ENCODE measurements at places on chromosomes 12 and 14.

GRCh38 chr14:24875991-24876878 lies 173.7 kb downstream of the STXBP6 start:
- no peak for DNase-seq

DNA sequence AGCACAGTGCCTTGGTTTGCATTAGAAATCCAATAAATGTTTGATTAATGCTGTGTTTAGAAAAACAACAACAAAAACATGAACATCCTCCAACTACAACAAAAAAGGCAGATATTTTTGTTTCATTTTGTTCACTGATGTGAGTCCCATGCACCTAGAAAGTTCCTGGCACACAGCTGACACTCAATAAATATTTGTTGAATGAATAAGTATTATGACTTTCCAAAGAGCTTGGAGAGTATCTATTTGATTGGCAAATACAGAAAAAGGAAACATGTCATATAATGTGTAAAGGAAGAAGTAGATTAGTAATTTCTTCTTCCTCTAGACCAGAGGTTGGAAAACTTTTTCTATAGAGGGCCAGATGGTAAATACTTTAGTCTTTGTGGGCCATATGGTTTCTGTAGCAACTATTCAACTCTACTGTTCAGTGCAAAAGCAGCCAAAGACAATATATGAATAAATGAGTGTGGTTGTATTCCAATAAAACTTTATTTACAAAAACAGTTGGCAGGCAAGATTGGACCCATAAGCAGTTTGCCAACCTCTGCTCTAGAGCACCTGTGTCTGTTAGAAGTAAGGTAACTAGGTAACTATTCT lies 312.3 kb upstream of the DIO2 start:
- no peak for DNase-seq

DNA sequence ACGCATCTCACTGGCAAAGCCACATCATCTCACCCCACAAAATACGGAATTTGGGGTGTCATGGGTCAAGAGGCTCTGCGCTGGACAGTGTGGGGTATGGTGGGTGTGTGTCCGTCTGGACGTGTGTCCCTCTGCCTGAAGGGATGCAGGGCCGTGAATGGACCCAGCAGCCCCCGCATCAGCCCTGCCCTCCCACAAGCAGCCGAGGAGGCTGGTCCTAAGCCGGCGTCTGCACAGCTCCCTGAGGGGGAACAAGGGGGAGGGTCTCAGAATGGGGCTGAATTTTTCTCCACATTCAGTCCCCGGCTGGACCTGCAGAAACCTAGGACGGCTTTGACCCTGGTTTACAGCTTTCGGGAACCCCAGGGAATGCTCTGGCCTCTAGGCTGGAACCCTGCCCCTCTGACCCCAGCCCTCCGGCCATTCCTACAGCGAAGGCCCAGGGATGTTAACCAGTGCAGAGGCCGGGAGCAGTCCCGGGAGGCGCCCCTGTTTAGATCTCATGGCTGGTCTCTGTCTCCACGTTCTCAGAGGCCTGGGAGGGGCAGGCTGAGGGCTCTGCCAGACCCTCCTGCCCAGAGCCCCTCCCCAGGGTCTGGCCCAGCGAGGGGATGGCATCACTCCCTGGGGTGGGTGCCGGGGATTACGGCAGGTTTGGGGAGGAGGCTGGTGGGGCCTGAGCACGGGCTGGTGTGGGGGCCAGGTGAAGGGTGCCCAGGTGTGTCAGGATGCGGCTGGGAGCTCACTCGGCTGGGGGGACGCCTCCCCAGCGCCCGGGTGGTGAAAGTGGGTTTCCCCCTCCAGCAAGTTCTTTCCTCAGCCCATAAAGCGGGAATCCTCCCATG lies 156.5 kb upstream of the C14orf180 start:
- DNase-seq: no peak

- no peak for DNase-seq
Measured at GRCh38 chr12:99435095-99435791, 212.3 kb upstream of the GARIN6 start.

GRCh38 chr12:75271576-75271975 lies 58.5 kb downstream of the CAPS2 start:
- no peak for DNase-seq

DNA sequence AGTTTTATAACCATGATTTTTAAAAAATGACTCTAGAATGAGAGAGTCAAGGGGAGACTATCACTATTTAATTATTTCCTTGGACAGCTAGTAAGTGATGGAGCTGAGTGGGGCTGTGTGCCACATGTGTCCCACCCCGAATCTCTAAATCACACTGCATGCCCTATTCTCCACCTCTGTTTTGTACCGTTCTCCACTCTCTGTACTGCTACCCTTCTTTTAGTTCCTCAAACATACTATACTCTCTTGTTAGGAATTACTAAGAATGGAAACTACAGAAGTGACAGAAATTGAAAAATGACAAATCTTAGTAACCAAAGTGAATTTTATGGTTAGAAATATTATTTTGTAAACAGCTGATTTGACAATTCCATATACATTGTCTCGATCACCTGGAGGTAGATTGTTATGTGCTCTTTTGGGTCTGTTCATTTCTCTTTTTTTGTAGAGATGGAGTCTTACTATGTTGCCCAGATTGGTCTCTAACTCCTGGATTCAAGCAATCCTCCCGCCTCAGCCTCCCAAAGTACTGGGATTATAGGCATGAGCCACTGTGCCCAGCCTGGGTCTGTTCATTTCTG lies 35.9 kb downstream of the SLC11A2 start:
- no peak for DNase-seq

DNA sequence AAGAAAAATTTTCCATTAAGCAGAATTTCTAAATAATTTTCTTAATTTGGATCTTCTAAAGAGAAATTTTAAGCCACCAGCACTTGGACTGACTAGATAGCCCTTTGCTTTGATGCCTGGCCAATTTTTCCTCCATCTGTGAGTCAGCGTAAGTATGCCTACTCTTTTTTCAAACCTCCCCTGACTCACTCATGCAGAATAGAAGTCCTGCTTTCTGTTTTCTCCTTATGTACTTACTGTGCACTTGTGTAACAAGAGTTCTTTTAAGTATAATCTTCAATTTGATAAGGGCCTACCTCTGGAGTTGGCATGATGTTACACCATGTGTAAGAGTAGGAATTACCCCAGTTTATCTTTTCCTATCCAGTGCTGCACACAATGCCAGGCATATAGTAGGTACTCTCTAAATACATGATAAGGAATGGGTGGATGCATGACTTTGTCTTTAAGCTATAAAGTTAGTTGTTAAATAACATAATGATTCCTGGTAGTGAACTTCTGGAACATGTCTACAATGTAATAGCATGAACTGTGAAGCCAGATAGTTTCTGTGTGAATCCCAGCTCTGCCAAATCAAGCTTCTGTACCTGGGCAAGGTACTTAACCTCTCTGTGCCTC lies 329.6 kb downstream of the TMTC2 start:
- peak; percentile 40 for DNase-seq

DNA sequence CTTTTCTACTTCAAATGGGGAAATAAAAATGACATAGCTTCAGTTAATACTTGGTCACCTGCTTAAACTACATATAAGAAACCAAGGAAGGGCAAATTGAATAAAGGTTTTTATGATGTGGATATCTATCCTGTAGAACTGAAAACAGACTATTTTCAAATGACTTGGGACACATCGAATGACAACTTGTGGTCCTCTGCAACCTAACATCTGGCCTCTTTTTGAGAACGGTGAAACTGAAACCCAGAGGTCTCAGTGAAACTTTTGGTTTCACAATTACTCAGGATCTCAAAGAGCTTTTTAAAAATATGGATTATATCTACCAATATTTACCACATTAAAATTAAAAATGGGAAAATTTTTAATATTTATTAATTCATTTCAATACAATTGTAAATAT lies 65.2 kb downstream of the PPP2R5E start:
- no peak for DNase-seq

DNA sequence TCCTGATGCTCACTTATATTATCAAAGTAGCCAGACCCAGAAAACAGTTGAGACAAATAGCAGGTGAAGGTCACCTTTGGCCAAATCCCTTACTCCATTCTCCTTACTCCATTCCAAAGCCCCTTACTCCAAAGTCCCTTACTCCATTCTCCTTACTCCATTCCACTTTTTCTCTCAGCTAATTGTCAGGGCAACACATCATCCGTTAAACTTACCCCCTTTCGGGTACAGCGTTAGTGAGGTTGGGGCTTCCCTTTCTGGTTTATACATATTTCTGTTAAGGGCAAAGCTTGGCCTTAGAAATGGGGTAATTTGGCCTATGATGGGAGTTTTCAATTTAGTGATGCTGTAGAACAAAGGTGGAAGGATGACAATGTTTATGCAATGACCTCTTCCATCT lies 111.8 kb upstream of the CCND2 start:
- DNase-seq: no peak

DNA sequence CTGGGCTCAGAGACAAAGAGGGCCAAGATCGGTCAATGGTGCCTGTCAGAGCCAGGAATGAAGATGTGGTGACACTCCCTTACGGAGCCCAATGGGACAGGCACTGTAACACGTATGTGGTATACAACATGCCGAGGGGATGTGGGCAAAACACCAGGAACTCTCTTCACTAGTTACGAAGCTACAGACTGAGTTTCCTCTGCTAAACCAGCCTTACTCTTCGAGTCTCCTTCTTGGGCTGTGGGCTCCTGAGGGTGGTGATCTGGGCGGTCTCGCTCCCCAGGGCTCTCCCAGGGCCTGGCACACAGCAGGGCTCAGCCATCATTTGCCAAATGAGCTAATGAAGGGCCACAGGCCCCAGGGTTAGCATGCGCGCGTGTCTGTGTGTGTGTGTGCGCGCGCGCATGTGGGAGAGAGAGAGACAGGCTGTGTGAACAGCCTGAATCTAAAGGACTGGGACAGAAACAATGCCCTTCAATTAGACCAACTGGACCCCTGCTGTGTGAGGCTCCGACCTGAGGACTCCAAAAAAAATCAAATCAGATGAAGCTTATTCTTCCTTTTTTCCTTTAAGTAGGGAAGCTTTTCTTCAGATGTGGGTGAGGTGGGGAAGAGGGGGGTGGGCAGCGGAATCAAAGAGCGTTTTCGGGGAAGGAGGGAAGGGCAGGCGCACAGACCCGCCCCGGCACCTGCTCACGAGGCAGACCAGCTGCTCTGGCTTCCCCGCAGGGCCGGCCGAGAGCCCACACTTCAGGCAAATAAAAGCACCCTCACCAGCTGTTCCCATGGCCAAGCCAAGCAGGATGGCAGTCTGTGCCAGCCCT lies 42.5 kb downstream of the CCDC88C start:
- no peak for DNase-seq

DNA sequence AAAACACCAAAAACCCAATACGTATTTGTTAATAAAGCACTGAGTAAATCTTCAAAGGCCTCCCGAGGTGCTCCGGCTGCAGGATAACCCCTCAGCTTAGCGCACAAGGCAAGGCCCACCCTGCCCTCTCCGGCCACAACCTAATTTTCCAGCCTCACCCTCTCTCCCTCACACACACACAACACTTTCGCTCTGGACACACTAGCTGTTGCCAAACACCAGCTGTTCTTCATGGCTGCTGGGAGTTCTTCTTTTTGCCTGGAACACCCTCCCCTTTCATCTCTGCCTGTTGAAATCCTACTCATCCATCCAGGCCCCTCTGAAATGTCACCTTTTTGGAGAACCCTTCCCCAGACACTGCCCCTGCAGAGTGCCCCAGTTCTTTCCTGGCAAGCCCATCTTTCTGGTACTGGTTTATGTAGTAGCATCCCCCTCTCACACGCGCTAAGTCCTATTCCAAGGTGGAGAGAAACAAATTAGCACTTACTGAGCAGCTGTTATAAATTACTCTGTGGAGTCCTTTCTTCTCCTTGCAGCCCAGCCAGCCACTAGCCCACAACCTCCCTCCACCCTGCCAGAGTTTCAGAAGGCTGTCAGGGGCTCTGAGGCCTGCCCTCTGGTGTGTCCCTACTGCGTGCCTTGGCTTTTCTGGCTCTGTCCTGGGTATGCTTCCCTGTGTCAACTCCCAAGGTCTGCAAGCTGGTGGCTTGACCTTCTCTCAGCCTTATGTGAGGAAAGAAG lies 805 bp upstream of the CRACR2A start:
- DNase-seq: no peak

GRCh38 chr12:6927379-6928021 lies at the start of gene ATN1:
Gene ATN1 (plus strand): TSS chr12:6927959. CDS start chr12:6934002, 6,043 bp downstream.
- peak; percentile 67 for DNase-seq

DNA sequence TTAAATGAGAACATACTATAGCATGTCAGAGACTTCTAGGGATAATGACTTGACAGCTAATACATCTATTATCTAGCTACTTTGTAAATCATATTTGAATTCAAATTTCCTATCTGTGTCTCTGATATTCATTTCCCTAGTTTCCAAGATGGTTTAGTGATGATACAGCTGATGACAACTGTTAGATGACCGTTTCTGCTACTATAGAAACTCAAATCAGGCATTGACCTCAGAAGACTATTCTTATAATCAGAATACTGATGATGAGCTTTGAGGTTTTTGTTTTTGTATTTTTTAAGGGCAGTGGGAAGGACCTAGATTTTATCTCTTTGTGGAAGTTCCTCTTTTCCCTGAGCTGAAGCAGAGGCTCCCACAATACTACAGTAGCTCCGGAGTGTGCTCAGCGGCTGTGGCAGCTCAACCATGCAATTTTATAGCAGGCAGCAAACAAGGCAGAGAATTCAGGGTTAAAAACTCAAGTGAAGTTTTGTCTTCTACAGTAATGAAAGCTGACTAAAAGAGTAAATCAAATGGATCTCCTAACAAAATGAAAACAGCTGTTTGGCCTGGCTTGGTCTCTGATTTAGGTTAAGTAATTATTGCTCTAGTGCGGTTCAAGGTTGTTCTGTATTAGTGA lies 145.1 kb downstream of the SLC25A21 start:
- DNase-seq: peak; percentile 56

- DNase-seq: peak; percentile 66
Measured at GRCh38 chr12:62660756-62661155, 194.1 kb downstream of the MON2 start.

Data from AG09319 (cell line).